ENCODE measurements at places on chromosomes 13 and 19.

GRCh38 chr13:97342136-97342535, 91.8 kb upstream of the RAP2A start:
- DNase-seq, result no peak

GRCh38 chr19:32171719-32172151, 173.7 kb upstream of the ZNF507 start:
- DNase-seq, result no peak

- no peak for DNase-seq
Observed at GRCh38 chr19:1560286-1560882, 7.7 kb downstream of the MEX3D start.

GRCh38 chr13:113431171-113431570, 22.1 kb downstream of the ADPRHL1 start:
- DNase-seq, result no peak

GRCh38 chr13:105334211-105334610, 1201.3 kb downstream of the EFNB2 start:
- no peak for DNase-seq
